Muscle of back (tissue), 13 donors: ENCODE measurements at places on chromosomes 16 and 17. TPM values are rescaled to one million over a fixed set of nuclear protein-coding genes. Genes with fewer than 3 reads are reported as not detected.

- no peak for DNase-seq
Measured at GRCh38 chr16:31149894-31150890, at the start of gene PRSS36. Gene PRSS36 (minus strand): TSS chr16:31150066. CDS start chr16:31150035, 31 bp downstream.

SHISA9 gene
- polyA plus RNA-seq: 0.21 TPM

- no peak for DNase-seq
Measured at GRCh38 chr17:6137716-6138502, 67.7 kb downstream of the WSCD1 start.

TMED6 gene
- 1.7 TPM for polyA plus RNA-seq

DNA sequence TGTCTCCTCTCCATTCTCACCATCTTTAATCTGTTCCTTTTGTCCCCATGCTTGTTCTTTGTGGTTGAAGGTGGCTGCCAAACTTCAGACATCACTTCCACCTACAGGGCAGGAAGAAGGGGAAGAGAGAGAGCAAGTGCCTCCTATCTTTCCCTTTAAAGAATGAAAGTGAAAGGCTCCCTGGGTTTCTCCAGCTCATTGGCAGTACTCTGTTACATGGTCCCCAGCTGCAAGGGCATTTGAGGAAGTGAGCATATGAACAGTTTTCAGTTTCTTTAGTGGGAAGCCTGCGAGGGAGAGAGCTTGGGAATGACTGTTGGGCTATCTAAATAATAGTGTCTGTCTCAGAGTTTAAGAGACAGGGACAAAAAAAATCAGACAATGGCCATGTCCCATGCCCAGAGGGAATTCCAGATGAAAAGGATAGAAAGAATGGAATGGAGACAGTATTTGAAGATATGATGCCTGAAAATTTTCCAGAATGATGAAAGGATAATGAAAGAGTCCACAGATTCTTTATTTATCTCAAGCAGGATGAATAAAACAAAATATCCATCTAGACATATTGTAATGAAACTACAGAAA, 159.9 kb downstream of the LGALS9B start:
- DNase-seq: no peak

GRCh38 chr16:53756275-53756996, 52.5 kb downstream of the FTO start:
- DNase-seq: no peak

CCL14 gene
- polyA plus RNA-seq: 32.8 TPM

DNA sequence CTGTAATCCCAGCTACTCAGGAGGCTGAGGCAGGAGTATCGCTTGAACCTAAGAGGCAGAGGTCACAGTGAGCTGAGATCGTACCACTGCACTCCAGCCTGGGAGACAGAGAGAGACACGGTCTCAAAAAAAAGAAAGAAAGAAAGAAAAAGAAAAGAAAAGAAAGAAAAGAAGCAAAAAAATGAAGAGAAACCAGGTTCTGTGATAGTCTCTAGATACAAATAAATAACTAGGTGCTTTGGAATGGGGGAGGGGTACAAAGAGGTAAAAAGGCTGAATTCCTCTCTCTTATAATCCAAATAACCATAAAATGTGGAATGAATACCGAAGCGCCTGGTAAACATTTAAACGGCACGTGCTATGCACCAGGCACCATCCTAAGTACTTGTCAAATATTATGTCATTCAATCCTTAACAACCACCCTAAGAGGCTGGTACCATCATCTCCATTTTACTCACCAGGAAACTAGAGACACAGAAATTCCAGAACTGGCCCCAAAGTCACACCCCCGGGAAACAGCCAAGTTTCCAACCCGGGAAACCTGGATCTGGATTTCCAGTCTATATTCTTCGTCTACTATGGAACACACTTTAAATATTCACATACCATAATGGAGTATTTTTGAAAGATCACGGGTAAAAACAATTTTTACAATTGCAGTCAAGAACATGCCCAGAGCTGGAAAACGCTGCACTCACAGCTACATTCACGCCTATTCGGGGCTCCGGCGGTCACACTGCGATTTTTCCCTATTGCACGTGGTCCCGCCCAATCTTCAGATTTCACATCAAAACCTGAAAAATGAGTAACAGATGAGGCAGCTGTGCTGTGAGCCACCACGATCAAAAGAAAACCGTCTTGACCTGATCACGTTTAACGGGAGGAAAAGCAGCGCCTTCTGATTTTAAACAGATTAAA, 10.5 kb downstream of the NXN start:
- peak; percentile 75 for DNase-seq

DNA sequence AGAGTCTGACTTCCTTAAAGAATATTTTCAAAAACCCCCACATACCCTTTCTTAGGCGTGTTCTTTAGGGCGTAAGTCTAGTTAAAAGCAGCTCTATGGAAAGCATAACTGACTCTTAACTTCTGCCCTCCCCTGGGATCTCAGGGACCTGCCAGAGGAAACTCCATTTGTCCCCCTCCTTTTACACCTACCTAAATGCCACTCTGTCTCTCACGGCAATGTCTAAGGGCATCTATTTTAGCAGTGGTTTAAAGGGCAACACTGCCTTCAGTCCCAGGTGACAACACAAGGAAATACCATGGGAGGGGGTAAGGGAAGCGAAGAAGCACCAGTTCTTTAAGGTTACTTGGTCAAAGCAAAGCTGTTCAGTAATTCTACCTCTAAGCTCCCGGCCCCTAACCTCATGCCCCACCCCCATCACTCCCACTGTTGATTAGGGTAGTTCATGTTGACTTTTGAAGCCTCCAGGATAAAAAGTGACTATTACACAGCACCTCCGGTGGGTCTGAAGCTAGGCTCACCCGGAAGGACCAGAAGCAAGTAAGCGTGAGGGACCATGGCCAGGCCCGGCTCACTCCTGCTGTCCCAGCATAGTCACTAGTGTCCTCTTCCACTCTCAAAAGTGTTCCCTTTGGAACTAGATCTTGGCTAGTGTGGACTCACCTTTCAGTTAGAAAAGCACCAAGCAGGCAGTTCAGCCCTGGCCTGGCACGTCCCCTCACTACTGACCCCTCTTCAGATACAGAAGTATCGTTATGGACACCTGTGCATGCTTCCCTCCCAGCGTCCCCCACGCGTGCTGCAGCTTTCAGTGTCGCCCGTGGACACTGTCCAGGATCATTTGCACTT, 47.1 kb downstream of the CYTH1 start:
- DNase-seq: no peak

DNA sequence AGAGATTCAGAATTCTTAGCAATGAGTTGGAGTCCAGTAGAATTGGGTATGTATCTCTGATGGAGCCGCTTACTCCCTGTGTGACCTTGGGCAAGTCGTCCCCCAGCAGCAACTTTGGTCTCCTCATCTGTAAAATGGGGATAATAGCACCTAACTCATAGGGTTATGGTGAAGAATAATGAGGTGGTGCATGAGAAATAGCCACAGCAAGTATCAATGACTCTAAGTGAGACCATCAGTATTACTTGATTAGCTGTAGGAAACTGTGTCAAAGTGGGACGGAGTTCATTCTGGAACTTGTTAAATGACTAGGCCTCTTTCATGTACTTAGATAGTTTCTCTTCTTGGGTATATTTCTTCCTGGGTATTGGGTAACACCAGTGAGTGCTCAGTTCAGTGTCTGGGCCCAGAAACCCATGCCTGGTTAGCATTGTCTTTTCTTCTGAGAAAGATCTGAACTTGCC, 6.4 kb downstream of the PRKCB start:
- no peak for DNase-seq

DNA sequence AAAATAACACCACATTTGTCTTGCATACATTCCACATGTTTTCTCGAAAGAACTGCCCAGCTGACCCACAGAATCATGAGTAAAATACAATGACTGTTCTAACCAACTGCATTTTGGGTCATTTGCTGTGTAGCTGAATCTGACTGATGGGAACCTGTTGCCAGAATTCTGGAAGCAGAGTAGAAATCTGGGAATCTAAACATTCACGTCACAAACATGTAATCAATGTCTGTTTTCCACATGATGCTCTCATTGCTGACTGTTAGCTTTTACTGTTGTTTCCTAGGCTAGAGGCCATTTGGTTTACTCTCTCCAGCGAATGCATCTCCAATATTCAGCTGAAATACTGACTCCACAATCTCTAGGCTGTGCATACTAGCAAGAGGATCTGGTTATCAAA, 710.1 kb downstream of the KCNJ2 start:
- DNase-seq: no peak

DNA sequence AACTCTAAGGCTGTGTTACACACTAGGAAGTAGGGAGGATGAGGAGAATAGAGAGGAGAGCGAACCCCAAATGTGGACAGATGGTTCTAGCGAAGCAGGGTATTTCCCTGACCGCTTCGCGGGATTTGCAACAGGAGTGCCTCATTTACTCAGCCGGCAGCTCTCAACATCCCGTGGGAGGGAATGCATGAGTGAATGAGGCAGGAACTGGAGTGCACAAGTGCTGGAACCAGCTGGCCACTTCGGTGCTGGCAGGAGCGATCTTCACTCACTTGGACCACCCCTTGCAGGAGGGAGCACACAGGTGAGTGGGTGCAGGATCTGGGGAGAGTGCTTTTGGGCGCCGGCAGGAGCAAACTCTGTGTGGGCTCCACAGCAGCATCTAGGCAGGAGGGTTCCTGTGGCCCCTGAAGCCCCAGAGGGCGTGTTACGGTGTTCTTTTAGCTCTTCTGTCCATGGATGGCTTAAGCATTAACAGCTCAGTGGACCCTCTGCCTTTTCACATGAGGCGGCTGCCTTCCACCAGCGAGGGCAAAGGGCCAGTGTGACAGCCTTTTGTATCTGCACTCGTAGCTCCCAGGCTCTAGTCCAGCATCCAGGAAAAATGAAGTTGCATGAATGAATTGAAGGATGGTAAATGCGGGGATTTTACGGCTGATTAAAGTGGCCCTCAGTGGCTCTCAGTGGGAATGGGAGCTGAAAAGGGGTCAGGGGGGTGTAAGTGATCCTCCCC, 17.4 kb upstream of the ZNHIT3 start:
- DNase-seq: no peak

DNA sequence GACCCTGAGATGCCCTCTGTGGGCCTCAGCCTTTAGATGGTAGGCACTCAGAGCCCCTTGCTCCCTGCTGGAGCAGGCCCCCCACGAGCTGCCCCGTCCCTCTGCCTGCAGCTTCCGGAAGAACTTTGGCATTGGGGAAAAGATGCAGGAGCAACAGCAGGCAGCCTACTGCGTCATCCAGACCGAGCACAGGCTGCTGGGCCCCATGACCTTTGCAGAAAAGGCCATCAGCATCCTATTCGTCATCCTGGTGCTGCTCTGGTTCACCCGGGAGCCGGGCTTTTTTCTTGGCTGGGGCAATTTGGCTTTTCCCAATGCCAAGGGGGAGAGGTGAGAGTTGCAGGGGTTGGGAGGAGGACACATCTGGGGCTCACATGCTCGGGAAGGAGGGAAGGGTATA, 12.7 kb upstream of the FOXN1 start:
- no peak for DNase-seq

DNA sequence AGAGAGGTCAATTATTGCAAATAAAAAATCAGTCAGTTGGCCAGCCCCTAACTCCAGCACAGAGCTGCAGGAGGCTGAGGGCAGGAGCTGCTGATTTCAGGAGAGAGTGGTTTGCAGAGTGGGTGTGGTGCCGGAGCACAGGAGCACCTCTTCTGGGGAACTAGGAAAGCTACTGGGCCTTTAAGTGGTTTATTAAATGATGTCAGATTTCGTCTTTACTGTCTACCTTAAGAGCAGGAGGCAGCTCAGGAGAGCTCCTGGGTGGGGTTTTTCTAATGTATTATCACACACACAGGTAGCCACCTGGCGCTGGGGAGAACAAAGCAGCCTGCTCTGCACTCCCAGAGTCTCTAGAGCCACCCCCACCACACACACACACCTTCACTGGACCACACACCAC, 11.5 kb upstream of the HAS3 start:
- DNase-seq: no peak

- DNase-seq: peak; percentile 6
Measured at GRCh38 chr16:81035975-81036750, 521 bp downstream of the ATMIN start.

MMP25 gene
- polyA plus RNA-seq: 2.1 TPM
